ENCODE measurements at places on chromosomes 5 and 9.

DNA sequence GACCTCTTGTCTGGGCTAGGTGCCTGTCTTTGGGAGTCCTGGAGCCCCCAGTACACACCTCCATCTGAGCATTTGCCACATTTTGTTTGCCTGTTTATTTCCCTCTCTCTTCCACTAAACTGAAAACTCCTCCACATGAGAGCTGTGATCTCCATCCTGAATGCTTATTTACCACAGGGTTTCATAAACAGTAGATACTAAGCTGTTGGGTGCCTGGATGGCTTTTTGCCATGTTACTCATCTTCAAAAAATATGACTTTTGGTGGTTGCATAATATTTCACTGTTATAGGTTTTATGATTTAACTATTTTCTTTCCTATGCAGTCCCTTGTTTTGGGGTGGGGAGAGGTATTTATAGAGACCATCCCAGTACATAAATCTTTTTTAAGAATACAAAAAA is 99.6 kb downstream of the APBA1 start:
- DNase-seq, result no peak

GRCh38 chr5:124810396-124811006 is 64.1 kb upstream of the ZNF608 start:
- no peak for DNase-seq

- DNase-seq, result no peak
Measured at GRCh38 chr9:125183054-125183453, 6.5 kb downstream of the PPP6C start.

DNA sequence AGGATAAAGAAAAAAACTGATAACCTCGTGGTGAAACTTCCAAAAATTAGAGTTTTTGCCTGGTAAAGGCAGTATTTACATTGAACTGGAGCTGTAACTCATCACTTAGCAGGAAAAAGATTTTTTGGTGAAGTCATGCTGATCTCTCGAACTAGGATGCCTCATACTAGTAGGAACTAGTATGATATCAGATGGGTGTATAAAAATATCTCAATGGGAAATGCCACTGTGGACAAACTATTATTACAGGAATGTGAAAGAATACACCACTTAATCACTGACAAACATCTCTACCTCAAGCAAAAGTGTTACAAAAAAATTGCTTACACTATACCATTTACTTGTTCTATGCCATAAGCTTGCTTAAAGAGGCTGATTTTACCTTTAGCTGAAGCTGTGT is 28.4 kb downstream of the RFX3 start:
- DNase-seq, result no peak

DNA sequence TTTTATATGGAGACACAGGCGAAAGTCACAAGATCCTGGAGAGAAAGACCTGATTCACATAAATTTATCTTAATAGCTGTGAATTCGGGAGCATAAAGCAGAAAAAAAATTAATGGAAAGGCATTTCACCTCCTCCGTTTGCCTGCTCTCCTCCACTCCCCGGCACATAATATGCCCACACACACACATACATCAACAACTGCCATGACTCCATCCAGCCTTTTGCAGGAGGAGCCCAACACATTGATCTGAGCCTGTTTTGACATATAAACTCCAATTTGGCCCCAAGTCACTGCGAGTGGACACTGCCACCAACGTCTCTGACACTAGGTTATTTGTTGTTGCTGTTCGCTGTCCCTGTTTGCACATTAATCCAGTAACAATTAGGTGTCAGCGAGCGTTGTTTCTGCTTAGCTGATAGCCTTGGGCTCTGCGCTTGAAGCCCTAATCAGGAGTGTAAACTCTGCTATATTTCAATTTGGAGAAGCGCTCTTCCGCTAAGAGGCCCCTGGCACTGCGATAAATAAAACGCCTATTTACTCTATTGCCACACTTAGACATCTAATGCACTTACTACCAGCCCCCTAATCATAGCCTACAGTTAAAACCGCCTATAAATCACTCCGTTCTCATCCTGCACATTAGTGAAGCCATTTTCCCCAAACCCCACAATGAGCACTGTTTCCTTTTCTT is 195.8 kb upstream of the TBCA start:
- no peak for DNase-seq

Measured in CD4-positive, alpha-beta T cell (primary cell).